ENCODE measurements at places on chromosomes 7 and 10.

- DNase-seq: no peak
Observed at GRCh38 chr7:1278543-1278942, 45.9 kb downstream of the UNCX start.

GRCh38 chr10:7789390-7789789 is 1.4 kb downstream of the ATP5F1C start:
- no peak for DNase-seq

- DNase-seq: peak; percentile 75
Observed at GRCh38 chr7:100563809-100564400, 9.8 kb downstream of the SAP25 start.

DNA sequence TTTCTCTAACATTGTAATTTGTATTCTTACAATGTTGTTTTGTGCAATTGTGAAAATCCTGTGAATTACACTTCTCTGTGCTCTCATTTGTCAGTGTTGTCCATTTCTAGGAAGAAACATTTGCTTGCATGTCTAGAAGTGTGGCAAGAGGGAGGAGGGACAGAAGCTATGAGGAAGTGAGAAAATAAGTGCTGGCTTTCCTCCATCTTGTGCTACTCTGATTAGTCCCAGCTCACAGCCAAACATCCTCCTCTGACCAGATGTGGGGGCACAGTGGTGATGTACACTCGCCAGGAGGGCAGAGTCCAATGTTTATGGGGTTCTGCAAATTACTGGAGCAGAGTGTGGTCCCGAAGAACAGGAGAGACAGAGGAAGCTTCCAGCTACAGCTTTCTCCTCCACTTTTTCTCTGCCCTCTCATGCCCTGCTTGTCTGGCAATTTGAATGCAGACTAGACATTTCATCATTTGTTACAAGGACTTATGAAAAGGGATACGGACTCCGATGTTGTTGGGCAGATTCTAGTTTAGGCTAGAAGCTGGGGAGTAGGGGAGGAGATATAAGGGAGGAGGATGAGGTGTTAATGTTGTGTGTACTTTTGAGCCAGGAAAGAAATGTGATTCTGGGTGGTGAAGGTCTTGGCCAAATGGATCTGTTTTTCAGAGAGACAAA is 131.0 kb upstream of the C1GALT1 start:
- DNase-seq: no peak

GRCh38 chr10:70432561-70433263 is 8.8 kb downstream of the NODAL start:
- DNase-seq: no peak

DNA sequence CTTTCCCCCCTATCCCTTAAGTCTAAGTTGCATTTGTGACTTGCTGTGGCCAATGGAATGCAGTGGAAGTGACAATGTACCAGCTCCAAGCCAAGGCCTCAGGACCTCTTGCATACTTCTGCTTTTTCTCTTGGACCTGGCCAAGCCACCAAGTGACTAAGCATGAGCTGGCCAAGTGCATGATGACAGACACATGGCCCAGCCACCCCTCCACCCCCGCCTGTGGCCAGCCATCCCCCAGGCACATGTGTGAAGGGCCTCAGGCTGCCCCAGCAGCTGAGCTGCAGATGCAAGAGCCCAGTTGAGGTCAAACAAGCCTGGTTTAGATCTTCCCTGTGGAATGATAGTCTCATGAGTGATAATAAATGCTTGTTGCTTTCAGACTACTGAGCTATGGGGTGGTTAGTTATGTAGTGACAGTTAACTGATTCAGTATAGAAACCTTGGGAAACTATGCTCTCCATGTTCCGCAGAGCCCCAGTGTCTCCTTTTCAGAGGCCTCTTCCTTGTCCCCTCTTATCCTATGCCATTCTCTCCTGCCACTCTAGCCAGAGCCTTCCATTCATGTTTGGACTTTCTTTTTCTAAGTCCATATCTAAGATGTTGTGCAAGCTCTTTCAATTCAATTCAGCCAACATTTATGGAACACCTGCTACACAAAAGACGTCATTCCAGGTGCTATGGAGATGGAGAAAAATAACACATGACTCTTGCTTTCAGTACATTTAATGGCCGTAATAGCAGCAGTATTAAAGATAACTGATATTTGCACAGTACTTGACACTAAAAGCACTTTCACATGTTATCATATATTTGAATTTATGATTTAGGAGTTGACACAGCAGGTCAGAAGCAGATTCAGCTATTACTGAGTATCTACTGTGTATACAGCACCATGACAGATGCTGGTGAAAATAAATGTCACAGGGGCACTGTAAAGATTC is 55.5 kb upstream of the LOXL4 start:
- DNase-seq: no peak

- DNase-seq: no peak
Observed at GRCh38 chr7:157890921-157891401, 554.2 kb downstream of the DNAJB6 start.

DNA sequence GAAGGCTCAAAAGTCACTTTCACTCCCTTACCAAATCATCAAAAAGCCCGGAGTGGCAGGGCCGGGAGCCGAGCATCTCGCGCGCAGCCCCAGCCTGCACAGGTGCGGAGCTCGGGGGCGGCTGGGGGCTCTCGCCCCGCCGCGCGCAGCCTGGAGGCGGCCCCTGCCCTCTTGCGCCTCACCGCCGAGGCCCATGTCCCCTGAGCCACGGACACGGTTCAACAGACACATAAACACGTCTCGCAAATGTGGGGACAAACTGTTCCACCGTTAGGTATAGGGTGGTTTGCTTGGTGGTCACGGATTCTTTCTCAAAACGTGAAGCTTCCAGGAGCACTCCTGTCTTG is 700 bp downstream of the GSAP start:
- DNase-seq: no peak

- DNase-seq: no peak
Observed at GRCh38 chr7:92647652-92648051, 57.5 kb upstream of the FAM133B start.

GRCh38 chr7:66837007-66837406 is 84.0 kb upstream of the TMEM248 start:
- DNase-seq: no peak

DNA sequence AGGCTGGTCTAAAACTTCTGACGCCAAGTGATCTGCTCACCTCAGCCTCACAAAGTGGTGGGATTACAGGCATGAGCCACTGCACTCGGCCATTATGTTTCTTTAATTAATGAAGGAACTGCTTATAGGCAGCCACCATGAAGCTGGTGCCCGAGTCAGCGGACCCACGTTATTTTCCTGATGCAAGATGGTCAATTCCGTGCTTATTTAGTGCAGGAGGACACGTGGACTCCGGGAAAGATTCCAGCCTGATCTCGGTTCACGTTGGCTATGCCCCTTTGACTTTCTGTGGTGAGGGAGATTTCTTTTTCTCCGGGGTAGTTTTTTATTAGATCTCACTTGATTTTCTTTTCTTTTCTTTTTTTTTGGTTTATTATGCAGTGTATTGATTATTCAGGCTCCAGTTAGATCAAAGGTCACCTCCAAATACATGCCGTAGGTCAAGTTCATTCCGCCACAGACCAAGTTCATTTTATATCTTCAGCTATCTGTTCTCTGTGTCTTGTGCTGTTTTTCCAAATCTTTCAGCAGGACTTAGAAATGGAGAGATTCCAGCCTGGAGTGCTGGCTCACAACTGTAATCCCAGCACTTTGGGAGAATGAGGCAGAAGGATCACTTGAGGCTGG is 8.3 kb downstream of the CAMK1D start:
- DNase-seq: no peak

DNA sequence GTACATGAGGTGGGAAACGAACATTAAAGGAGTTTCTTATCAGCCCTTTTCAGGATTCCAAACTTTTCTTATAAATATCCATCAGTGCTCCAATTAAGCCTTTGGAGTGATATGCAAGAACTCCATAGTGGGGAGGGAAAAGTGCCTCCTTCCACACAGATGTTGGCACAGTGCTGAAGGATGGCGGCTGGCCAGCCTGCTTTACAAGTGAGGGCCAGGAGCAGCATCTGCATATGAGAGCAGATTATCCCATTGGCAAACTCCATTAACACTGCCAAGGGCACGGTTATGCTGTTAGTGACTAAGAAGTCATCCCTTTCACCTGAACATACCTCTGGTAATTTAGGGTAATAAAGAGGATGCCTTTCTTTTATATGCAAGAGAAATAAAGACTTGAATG is 543.1 kb downstream of the CNTNAP2 start:
- DNase-seq: no peak

- no peak for DNase-seq
Observed at GRCh38 chr10:29703271-29703670, 68.5 kb upstream of the SVIL start.

GRCh38 chr7:105478606-105479005 is 43.5 kb downstream of the PUS7 start:
- no peak for DNase-seq

- no peak for DNase-seq
Observed at GRCh38 chr10:120422457-120422856, 34.6 kb upstream of the PLPP4 start.

GRCh38 chr7:37342688-37343471 is 105.8 kb downstream of the ELMO1 start:
- DNase-seq: peak; percentile 30

DNA sequence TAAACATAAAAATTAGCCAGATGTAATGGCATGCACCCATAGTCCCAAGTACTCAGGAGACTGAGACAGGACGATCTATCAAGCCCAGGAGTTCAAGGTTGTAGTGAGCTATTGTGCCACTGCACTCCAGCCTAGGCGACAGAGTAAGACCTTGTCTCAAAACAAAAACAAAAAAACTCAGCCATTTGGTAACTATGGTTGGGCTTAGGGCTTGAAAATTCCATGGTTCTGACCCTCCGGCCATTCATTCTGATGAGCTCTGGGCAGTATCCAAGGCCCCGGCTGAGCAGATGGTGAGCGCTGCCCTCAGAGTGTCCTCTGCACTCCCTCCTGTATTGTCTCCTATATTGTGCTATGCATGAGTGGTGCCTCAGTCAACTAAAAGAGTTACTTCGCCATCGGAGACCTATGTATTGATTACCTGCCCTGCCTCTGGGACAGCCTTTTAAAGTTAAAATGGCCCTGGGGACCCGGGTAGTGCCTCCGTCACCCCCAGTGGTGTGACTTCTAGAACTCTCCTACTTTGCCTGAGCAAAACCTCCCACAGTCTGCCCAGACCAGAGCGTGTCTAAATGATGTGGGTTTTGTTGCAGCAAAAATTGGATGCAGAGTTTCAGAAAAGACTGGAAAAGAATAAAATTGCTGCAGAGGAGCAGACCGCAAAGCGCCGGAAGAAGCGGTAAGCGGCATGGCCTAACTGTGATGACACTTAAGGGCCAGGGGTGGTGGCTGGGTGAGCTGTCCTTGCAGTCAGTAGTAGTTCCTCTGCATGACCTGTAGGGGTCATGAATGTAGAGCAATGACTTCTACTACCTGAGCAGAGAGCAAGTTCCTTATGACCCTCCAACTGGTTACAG is 8.1 kb downstream of the PRKRIP1 start:
- no peak for DNase-seq

DNA sequence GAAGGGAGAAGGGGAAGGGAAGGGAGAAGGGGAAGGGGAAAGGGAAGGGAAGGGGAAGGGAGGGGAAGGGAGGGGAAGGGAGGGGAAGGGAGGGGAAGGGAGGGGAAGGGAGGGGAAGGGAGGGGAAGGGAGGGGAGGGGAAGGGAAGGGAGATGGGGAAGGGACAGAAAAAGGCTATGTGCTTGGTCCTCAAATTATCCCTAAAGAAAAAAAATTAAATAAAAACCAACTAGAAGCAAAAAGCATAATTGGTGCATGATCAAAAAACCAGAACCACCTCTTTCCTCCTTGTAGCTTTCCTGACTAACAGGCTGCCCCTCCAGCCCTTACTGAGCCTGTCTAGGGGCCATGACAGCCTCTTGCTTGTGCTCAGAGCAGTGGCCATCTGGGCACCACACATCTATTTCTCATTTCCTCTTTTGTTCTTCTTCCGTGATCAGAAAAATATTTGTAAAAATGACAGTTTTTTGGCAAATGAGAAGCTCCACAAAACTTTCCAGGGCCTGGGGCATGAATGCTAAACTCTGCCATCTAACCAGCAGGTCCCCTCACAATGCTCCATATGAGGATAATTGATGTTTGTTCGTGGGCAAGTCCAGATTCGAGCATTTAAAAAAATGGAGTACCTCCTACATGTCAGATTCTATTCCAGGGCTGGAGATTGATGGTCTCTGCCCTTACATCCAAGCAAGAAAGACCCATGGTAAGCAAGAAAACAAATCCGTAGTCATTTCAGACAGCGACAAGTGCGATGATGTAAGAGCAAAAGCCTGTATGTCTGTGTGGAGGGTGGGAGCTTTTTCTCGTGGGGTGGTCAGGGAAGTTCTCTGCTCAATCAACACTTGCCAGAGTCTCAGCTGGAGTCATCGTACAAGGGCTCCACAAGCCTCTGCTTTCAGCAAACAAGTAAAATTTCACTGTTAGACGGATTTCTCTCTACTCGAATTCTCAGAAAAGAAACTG is 320.9 kb downstream of the WDR11 start:
- no peak for DNase-seq

DNA sequence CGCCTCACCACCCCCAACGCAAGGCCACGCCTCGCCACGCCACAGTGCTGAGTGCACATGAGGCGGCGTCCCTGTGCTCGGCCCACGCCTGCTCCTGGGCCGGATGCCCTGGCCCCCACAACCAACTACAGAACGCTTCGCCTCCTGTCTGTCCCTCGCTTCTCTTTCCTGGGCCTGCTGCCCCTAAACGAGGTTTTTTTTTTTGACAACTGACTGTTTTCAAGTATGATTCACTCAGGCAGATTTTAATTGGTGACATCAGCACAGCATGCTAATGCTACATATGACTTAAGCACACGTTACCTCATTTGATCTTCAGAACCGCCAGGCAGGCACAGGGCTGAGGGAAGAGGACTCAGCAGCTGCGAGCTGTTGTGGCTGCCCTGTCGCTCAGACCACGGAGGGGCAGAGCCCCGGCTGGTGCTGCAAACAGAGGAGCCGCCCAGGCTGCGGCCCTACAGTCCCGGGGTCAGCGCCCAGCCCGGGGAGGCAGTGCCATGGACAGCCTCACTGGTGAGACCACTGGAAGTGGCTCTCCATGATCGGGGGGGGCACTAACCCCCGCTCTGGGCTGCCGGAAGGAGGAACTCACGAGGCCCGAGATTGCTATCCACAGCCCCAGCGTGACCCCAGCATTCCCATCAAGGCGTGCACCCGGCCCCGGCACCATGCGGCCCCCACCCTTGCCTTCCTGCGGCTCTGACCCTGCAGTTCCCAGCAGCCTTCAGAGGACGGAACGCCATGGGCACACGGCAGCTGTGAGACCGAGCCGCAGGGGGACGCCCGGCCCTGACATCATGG is 212.8 kb downstream of the MAD1L1 start:
- no peak for DNase-seq

GRCh38 chr7:142796501-142797390 is 26.0 kb downstream of the PRSS2 start:
- DNase-seq: no peak
